ENCODE measurements at places on chromosomes 4 and X. TPM values are rescaled to one million over a fixed set of nuclear protein-coding genes. Genes with fewer than 3 reads are reported as not detected.

Gene CHRDL1
- polyA plus RNA-seq: 7.2 TPM

Gene UGT2B17
- 0.05 TPM for polyA plus RNA-seq

Gene PASD1
- not detected for polyA plus RNA-seq

Gene BEX3
- 305 TPM for polyA plus RNA-seq

Gene PPP3CA
- polyA plus RNA-seq: 8.3 TPM

Gene CSAG3
- polyA plus RNA-seq: not detected
